ENCODE measurements at places on chromosomes 12 and 14. TPM values are rescaled to one million over a fixed set of nuclear protein-coding genes. Genes with fewer than 3 reads are reported as not detected.

KIF5A gene
- 0.43 TPM for total RNA-seq

NANOG gene
- total RNA-seq = 0.50 TPM

PLEKHD1 gene
- total RNA-seq = 0.08 TPM

CLEC4C gene
- total RNA-seq = not detected

CLEC4A gene
- total RNA-seq = 1.5 TPM

PTPRR gene
- total RNA-seq = not detected

HAL gene
- total RNA-seq = 1.7 TPM

HOXC4 gene
- total RNA-seq = not detected

TRIM9 gene
- 4.4 TPM for total RNA-seq

COX8C gene
- total RNA-seq = not detected

KLRB1 gene
- total RNA-seq = not detected

RASAL1 gene
- not detected for total RNA-seq

DNA sequence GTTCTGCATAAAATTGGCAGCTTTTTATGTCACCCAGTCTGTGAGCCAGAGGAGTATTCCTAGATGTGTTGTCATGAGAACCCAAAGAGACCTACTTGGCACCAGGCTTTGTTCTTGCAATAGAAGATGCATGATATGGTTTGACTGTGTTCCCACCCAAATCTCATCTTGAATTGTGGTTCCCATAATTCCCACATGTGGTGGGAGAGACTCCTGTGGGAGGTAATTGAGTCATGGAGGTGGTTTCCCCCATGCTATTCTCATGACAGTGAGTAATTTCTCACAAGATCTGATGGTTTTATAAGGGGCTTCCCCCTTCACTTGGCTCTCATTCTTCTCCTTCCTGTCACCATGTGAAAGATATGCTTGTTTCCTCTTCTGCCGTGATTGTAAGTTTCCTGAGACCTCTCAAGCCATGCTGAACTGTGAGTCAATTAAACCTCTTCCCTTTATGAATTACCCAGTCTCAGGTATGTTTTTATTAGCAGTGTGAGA lies 572.0 kb upstream of the ATP2B1 start:
- H3K36me3 ChIP-seq = no peaks in the 10 kb centered on the region
- H3K27me3 ChIP-seq = no peaks in the 10 kb centered on the region
- no peak overlapping the region for H3K4me3 ChIP-seq
- no peak overlapping the region for H3K27ac ChIP-seq

DNA sequence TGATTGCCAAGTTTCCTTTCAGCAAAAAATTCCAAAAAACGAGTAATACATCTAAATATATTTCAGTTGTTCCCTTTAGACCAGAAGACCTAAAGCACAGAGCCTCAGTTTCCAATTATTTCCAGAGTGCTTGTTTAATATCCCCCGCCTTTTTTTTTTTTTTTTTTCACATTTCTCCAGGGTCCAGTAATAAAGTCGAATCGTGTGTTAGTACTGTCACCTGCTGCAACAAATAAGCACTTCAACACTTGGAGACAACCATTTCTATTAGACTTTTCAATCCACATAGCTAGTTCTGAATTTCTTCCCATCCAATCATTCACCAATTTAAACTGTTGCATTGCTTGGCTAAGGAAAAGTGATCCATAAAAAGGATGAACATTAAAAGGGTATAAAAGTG lies 13.6 kb downstream of the PDE6H start:
- DNase-seq = no peak
- no peaks in the 10 kb centered on the region for H3K36me3 ChIP-seq
- no peak overlapping the region for H3K27ac ChIP-seq
- H3K4me3 ChIP-seq = no peak overlapping the region
- no peaks in the 10 kb centered on the region for H3K27me3 ChIP-seq

DNA sequence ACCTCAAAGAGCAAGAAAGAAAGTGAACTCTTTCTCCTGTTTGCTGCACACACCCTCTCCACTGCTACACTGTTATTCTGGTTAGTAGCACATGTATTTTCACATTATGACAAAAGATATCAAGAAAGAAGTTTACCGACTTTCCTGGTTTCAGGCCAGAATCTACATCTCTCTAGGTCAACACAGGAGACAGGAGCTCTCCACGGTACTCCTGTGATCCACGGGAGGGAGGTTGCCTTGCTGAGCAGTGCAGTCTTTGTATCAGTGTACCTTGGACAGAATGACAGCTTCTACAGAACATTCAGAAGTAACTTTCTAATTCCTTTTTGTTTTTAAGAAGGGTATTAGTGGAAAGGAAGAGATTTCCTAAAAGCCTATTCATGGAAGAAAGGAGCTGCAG lies 805.6 kb downstream of the NRXN3 start:
- no peaks in the 10 kb centered on the region for H3K27me3 ChIP-seq
- DNase-seq = no peak

DNA sequence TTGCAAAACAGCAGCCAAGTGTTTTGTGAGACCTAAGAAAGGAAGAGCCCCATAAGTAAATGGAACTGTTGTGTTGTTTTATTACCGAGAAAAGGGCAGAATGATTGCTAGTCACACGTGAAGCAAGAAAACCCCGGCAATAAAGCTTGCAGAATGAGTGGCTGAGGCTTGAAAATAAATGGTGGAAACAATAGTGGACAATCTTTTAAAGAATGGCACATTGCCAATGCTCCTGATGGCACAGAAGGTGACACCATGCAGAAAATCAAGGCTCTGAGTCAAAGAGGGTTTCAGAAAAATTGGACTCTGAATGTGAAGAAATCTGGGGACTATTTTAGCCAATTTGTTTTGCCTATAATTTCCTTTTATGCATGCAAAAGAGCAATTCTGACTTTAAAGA lies 4.0 kb upstream of the AQP2 start:
- no peaks in the 10 kb centered on the region for H3K36me3 ChIP-seq
- no peak overlapping the region for H3K4me3 ChIP-seq
- no peaks in the 10 kb centered on the region for H3K27me3 ChIP-seq
- no peak for DNase-seq

GRCh38 chr12:42534184-42534838 lies 55.2 kb downstream of the PRICKLE1 start:
- no peak for DNase-seq
- H3K4me1 ChIP-seq = peaks cover 5% of the 10 kb centered on the region
- no peak overlapping the region for H3K4me3 ChIP-seq
- H3K36me3 ChIP-seq = peaks cover 5% of the 10 kb centered on the region
- peaks cover 8% of the 10 kb centered on the region for H3K27me3 ChIP-seq

DNA sequence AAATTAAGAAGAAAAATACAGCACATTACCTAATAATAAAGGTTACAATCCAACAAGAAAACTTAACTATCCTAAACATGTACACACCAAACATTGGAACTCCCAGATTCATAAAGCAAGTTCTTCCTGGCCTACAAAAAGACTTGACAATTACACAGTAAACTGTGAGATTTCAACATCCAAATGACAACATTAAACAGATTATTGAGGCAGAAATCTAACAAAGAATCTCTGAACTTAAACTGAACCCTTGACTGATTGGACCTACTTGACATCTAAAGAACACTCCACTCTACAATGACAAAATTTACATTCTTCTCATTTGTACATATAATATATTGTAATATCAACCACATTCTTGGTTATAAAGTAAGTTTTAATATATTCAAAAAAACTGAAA lies 1341.3 kb downstream of the LRFN5 start:
- H3K4me1 ChIP-seq = peaks cover 7% of the 10 kb centered on the region
- H3K36me3 ChIP-seq = no peaks in the 10 kb centered on the region
- H3K4me3 ChIP-seq = no peak overlapping the region
- H3K27me3 ChIP-seq = peaks cover 2% of the 10 kb centered on the region
- no peak for DNase-seq

DNA sequence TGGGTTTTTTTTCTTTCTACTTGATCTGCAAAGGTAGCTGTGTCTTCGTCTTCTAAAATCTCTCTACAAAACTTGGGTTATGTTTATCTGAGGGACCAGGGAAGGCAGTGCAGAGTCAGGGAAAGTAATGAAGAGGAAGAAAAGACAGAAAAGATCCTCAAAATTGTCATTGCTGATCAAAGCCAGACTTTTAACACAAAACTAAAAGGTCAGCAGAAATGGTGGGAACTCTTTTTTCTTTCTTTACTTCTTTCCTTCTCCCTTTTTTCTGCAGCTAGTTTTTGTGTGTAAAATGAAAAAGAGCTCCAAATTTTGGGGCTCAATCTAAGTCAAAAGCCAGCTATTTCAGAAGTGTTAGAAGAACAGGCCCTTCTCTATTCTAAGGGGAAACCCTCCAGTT lies 11.9 kb downstream of the DPF3 start:
- DNase-seq = no peak
- H3K27ac ChIP-seq = no peak overlapping the region
- no peak overlapping the region for H3K4me3 ChIP-seq
- peaks cover 12% of the 10 kb centered on the region for H3K4me1 ChIP-seq
- no peaks in the 10 kb centered on the region for H3K27me3 ChIP-seq

DNA sequence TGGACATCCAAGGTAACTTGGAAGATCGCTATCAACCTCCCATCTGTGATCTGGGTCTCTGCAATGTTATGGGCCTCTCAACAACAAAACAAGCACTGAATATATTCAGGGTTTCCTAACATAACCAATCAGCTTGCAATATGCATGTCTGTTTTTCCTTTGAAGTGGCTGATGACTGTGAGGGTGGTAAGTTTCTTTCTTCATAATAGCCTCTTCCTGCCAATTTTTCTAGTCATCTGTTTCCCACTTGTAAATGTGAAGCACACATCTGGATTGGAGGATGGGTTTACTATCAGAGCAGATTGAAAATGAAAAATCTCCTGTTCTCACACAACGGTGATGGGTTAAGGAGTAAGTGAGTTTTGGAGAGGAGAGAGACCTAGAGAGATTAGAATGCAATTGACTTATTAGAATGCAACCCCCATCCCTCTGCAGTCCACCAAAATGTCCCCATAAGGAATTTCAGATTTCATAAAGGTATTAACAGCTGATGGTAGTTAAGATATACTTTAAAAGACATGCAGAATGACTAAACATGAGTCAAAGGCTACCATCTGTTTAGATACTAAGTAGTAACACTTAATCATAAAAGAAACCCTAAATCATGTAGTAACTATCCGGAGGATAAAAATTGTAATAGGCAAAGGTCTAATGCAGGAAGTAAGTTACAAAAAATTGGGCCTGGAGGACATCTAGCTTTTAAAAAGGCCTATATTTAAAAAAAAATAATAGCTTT lies 58.4 kb upstream of the SAV1 start:
- peaks cover 28% of the 10 kb centered on the region for H3K4me1 ChIP-seq
- DNase-seq = no peak
- H3K27me3 ChIP-seq = no peaks in the 10 kb centered on the region
- H3K36me3 ChIP-seq = peaks cover 63% of the 10 kb centered on the region

- H3K4me3 ChIP-seq = no peak overlapping the region
- peaks cover 43% of the 10 kb centered on the region for H3K4me1 ChIP-seq
- H3K27me3 ChIP-seq = no peaks in the 10 kb centered on the region
- no peak for DNase-seq
- no peak overlapping the region for H3K27ac ChIP-seq
- no peaks in the 10 kb centered on the region for H3K36me3 ChIP-seq
Measured at GRCh38 chr12:6367065-6367968, 8.0 kb downstream of the SCNN1A start.

DNA sequence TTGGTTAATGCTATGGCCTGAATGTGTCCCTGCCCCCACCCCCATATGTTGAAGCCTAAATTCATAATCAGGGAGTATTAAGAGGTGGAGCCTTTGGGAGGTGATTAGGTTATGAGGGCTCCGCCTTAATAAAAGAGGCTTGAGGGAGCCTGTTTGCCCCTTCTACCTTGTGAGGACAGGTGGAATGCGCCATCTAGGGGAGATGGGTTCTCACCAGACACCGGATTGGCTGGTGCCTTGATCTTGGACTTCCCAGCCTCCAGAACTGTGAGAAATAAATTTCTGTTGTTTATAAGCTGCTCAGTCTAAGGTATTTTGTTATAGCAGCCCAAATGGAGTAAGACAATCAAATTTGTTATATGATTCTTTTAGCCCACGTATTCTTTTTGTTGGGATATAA lies 148.3 kb downstream of the PTCSC3 start:
- no peak for DNase-seq
- no peak overlapping the region for H3K27ac ChIP-seq
- no peaks in the 10 kb centered on the region for H3K4me1 ChIP-seq
- peaks cover 22% of the 10 kb centered on the region for H3K27me3 ChIP-seq

DNA sequence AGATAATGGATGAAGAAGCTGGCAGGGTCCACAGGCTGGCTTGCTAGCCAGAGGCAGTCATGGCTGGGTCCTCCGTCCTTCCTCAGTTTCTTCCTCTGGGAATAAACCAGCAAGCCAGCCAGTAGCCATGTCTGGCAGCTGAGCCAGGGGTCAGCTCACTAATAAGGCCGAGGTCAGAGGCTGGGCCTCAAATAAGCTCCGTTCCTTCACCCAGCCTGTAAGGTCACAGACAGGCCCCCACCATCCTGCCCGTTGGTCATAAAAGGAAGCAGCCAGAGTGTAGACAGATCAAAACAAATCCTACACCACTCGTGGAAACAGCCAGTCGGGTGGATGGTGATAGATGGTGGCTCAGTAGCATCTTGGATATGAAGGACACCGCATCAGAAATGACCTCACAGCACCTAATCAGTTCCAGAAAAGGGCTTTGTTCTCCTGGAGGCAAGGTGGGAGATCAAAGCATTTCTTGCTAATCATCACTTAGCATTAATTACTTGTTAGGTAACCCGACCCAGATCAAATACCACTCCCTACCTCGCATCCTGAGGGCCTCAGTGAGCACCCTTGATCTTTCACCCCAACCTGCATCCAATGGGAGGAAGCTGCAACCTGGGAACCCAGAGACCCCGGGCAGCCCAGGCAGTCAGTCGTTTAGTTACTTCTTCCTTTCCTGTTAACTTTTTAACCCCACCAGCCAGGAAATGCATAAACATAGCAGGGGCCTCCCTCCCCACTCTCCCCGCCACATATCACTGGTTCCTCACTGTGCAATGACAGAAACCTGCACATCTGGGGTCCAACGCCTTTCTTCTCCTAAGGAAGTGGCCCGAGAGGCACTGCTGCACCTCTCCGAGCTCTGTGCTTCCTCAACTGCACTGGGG lies 90.2 kb downstream of the KDM2B start:
- no peaks in the 10 kb centered on the region for H3K27me3 ChIP-seq
- no peaks in the 10 kb centered on the region for H3K4me1 ChIP-seq
- H3K27ac ChIP-seq = no peak overlapping the region
- peaks cover 6% of the 10 kb centered on the region for H3K36me3 ChIP-seq

DNA sequence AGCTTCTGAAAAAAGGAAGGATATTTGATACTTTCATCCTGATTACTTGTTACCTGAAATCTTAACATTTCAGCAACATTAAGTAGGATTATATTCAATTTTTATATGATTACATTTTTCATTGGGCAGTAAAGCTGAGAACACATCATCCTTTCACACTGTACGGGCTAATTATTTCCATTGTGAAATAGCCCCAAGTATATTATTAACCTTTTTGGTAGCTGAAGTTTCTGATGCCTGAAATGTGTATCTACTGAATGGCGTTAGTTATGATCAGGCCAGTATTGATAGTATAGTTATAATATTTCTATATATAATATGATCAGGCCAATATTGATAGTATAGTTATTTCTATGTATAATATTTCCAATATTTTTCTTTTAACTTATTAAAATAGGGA lies 10.1 kb downstream of the SPATS2 start:
- no peak overlapping the region for H3K27ac ChIP-seq
- H3K4me3 ChIP-seq = no peak overlapping the region
- no peaks in the 10 kb centered on the region for H3K27me3 ChIP-seq
- no peak for DNase-seq

GRCh38 chr12:40110586-40110985 lies 4.7 kb upstream of the SLC2A13 start:
- no peak overlapping the region for H3K4me3 ChIP-seq
- H3K27ac ChIP-seq = no peak overlapping the region
- H3K27me3 ChIP-seq = peaks cover 44% of the 10 kb centered on the region
- peaks cover 15% of the 10 kb centered on the region for H3K4me1 ChIP-seq
